Brain pericyte (primary cell): ENCODE measurements at places on chromosomes 12 and 14.
A peak's percentile ranks its signal among the peaks of the same experiment; 100 is the strongest.

- DNase-seq = no peak
Measured at GRCh38 chr12:96103067-96103644, 67.8 kb upstream of the LTA4H start.

DNA sequence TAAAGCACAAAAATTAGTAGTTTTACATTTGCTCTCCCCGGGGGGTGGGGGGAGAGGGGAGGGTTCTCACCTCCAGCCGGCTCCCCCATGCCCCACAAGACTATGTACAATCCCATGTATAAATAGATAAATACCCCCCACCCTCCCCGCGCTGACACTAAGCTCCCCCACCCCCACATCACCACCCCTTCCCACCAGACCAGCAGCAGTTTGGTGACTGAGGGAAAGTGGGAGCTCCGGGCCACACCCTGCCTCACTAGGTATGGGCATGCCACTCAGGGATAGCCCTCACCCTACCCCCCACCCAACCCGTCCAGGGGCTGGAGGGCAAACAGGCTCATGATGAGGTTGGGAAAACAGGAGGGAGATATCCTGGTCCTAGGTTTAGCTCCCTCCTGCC, 1.9 kb upstream of the PRKAG1 start:
- no peak for DNase-seq

DNA sequence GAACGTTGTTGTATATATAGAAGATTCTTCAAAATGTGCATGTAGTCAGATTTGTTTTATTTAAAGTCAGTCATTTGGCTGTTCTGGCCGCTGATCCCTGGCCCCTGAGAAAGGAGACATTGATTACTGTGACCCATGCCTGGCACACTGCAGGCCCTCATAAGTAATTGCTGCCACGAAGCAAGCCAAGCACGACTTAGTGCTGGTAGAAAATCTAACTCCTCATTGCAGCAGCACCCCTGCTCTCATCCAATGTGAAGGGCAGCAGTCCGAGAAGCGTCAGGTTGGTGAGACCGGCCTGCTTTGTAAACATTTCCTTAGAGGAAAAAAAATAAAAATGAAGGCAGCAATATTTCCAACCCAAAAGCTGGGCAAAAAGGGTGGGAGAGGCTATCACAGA, 22.8 kb upstream of the TMTC2 start:
- DNase-seq = no peak

DNA sequence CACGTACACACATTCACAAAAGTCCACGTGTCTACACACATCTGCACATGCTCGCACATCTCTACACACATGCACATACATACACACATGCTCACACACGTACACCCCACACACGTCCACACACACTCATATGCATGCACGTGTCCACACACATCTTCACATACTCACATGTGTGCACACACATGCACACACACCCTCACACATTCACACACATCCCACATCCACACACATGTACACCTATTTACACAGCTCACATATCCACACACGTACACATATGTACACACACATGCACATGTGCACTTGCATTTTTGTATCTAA, 3.6 kb downstream of the ADGRD1 start:
- no peak for DNase-seq

DNA sequence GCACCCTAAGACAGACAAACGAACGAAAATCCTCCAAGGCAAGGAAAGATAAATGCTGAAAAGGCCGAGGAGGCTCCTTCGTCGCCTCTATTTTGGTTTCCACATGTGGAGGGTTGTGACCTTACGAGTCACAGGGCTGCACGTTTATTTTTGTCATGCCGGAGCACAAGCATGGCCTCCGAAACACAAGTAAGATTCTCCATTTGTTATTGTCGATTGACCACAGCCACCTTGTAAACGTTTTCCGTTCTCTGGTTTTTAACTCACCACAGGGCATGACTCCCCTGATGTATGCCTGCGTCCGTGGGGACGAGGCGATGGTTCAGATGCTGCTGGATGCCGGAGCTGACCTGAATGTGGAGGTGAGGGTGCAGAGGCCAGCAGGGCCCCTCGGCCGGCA, 73.1 kb upstream of the PWP1 start:
- no peak for DNase-seq

DNA sequence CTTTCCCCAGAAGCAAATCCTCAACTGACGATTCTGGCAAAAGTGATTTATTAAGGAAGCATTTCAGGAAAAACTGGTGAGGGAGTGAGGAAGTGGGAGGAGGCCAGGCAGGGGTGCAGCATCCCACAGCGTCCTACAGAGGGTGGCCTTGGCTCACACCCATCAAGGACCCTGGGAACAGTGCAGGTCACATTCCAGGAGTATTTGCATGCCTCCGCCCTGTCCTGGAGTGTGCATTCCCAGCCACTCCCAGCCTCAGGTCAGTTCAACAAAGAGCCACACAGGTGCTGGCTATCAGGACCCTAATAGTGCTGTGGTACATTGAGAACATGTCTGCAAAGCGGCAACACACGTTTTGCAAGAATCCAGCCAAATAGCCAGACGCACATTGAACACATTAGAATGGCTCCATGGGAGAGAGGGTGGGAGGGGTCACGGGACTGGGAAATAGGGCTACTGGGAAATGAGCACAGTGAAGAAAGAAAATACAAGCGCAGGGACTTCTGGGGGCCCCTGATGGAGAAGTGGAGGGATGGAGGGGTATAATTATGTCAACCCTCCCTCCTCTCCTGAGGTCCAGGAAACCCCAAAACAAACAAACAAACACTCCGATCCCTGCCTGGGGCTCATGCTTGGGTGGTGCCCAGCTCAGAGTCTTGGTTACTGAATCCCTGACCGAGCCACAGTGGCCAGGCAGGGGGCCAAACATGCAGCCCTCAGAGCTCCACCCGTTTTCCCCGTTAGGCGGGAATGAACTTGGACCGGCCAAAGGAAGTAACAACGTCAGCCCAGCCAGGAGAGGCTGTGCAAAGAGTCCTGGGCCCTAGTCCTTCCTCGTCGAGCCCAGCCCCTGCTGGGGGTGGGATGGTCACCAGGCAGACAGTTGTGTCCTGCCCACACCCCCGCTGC, 36.5 kb downstream of the CMKLR1 start:
- peak; percentile 95 for DNase-seq

GRCh38 chr12:85036234-85036707, at the start of the genes LRRIQ1 and TSPAN19:
Gene LRRIQ1, plus strand, starts transcription at chr12:85036351. Its CDS starts 1,826 bp downstream, at chr12:85038177.
Gene TSPAN19, minus strand, starts transcription at chr12:85036277. Its CDS starts 6,331 bp downstream, at chr12:85029946.
- DNase-seq = peak; percentile 59

GRCh38 chr14:61468063-61468825, 146.9 kb downstream of the PRKCH start:
- DNase-seq = no peak

DNA sequence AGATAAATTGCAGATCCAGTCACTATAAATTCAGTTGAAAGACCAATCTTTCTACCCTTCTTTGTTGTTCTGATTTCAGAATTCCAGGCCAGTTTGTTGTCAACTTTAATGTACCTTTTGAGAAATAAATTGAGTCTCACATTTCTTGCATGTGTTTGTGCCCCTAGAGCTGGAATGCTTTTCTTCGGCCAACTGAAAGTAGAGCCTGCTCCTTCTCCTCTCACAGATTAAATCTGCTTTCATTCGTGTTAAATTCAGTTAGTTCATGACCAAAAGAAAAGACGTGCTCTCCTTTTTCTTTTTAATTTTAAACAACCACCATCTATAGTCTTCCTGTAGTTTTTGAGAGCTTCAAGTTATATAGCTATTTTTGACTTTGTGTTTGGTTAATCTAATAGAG, 22.9 kb downstream of the SOCS2 start:
- DNase-seq = no peak

DNA sequence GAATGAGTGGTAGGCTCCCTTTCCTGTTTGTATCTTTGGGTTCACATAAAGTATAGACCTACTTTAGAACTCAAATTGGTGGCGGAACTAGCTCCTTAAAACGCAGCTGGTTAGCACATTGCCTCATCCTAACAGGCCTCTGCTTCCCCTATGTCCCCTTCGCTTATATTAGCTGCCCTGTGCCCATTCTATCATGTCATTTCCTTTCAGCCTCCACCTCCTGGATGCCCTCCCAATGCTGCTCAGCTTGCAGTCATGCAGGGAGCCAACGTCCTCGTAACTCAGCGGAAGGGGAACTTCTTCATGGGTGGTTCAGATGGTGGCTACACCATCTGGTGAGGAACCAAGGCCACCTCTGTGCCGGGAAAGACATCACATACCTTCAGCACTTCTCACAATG, 3.5 kb downstream of the DAZAP2 start:
- DNase-seq = no peak

- no peak for DNase-seq
Measured at GRCh38 chr12:97748298-97748697, 285.7 kb downstream of the RMST start.

DNA sequence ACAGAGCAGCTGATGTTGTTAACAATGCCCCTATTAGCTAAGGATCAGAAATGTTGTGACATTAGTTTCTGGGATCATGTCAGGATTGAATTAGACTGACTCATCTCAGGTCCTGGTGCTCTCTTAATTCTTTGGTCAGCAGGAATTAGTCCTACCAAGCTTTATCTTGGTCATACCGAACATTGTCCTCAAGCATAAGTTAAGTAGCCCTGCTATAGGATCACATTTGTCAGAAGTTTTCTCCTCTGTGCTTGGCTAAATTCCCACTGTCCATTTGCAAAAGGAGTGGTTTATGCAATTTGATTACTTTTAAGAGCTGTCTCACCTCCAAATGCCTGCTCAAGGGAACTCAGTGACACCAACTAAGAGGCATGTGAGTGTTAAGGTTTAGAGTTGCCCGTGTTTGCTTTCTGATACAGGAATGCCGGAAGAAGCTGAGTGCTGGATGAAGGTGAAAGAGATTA, 48.4 kb upstream of the IFNG-AS1 start:
- DNase-seq = no peak

- no peak for DNase-seq
Measured at GRCh38 chr12:42284157-42284556, 41.7 kb downstream of the ZCRB1 start.
